ENCODE measurements at places on chromosomes 13 and 19. TPM values are rescaled to one million over a fixed set of nuclear protein-coding genes. Genes with fewer than 3 reads are reported as not detected.

The C19orf25 gene
- 38.5 TPM for total RNA-seq

GRCh38 chr13:97627566-97627965 is 193.6 kb downstream of the RAP2A start:
- H3K36me3 ChIP-seq = no peaks in the 10 kb centered on the region
- H3K27ac ChIP-seq = no peak overlapping the region
- peaks cover 2% of the 10 kb centered on the region for H3K27me3 ChIP-seq
- DNase-seq = no peak

The IL11 gene
- 0.48 TPM for total RNA-seq

DNA sequence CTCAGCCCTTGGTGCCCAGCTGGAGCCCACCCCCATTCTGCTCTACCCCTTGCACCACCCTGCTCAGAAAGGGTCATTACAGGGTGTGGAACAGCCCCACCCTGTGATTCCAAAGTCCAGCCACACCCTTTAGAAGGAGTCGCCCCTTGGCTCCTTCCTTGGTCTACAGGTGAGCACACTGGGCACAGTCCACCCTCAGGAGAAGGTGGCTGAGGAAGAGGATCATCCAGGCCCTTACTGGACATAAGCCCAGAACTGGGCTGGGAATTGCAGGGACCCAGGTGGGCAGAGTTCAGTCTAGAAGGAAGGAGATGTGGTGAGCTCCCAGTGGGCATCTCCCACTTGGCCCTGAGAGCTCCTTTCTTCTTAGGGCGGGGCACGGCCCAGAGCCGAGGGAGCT is 8.6 kb downstream of the SLC46A3 start:
- peaks cover 22% of the 10 kb centered on the region for H3K36me3 ChIP-seq
- H3K27me3 ChIP-seq = no peaks in the 10 kb centered on the region
- peaks cover 13% of the 10 kb centered on the region for H3K4me1 ChIP-seq
- no peak overlapping the region for H3K4me3 ChIP-seq
- H3K27ac ChIP-seq = no peak overlapping the region

DNA sequence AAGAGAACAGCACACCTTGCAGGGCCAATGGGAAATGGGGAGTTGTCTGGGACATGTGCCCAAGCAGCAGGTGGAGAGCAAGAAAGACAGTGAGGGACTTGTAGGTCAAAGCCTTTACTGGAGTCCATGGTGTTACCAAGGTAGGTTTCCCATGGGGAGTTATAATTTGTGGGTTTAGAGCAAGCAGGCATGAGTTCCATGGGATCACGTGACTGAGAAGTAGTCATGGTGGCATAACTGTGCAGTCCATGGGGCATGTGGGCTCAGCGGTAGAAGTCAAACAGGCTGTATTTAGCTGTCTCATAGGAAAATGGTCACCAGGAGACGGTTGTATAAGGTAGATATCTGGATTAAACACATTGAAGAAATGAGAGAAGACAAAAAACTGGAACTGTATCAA is 715.1 kb downstream of the SLITRK1 start:
- DNase-seq = no peak
- H3K4me3 ChIP-seq = no peak overlapping the region
- H3K27ac ChIP-seq = no peak overlapping the region
- no peaks in the 10 kb centered on the region for H3K4me1 ChIP-seq
- H3K36me3 ChIP-seq = no peaks in the 10 kb centered on the region

DNA sequence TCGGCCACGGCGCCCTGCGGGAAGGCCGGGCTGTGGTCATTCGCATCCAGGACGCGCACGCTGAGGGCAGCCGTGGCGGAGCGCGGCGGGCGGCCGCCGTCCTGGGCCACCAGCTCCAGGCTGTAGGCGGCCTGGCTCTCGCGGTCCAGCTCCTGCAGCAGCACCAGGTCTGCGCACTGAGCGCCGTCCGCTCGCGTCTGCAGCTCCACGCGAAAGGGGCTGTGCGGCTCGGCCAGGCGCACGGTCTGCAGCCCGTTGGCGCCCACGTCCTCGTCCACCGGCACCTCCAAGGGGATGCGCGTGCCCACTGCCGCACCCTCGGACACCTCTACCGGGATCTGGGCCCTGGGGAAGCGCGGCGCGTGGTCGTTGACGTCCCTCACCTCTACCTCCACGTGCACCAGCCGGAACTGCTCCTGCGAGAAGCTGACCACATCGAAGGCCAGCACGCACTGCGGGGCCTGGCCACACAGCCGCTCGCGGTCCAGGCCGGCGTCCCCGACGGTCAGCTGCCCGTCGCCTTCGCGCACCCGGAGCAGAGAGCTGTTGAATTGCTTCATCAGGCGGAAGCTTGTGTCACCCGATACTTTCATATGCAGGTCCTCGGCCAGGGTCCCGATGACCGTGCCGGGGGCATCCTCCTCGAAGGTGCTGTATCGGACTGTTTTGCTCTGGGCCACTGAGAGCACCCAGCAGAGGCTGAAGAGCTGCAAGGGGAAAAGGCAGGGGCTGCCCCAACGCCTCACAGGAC is 583 bp downstream of the PCDH8 start:
- DNase-seq = no peak
- peaks cover 12% of the 10 kb centered on the region for H3K36me3 ChIP-seq
- H3K4me3 ChIP-seq = no peak overlapping the region
- H3K27me3 ChIP-seq = peaks cover 69% of the 10 kb centered on the region
- H3K4me1 ChIP-seq = peaks cover 23% of the 10 kb centered on the region

DNA sequence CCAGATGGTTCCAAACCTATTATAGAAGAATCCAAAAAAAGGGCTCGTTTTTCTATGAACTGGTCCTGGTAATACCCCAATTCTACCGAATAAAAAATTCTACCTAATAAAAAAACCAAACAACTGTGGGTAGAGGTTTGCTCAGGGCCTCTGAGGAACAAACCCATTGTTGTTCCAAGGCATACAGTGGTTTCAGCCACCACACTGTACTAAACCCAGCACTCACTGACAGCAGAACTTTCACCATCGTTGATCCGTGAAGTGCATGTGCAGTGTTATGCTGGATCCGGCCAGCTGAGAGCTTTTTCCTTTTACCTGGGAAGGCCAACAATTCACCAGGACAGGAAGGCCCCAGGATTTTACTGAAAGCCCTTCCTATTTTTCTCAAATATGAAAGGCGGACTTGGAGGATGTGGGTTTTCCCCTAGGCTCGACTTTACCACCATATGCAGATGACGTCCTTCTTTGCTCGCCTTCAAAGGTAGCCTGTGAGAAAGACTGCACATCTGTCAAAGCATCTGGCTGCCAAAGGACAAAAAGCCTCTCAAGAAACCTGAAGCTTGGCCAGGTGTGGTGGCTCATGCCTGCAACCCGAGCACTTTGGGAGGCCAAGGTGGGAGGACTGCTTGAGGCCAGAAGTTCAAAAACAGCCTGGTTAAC is 7.2 kb upstream of the PABPC3 start:
- no peaks in the 10 kb centered on the region for H3K36me3 ChIP-seq
- H3K27me3 ChIP-seq = peaks cover 35% of the 10 kb centered on the region
- DNase-seq = no peak

DNA sequence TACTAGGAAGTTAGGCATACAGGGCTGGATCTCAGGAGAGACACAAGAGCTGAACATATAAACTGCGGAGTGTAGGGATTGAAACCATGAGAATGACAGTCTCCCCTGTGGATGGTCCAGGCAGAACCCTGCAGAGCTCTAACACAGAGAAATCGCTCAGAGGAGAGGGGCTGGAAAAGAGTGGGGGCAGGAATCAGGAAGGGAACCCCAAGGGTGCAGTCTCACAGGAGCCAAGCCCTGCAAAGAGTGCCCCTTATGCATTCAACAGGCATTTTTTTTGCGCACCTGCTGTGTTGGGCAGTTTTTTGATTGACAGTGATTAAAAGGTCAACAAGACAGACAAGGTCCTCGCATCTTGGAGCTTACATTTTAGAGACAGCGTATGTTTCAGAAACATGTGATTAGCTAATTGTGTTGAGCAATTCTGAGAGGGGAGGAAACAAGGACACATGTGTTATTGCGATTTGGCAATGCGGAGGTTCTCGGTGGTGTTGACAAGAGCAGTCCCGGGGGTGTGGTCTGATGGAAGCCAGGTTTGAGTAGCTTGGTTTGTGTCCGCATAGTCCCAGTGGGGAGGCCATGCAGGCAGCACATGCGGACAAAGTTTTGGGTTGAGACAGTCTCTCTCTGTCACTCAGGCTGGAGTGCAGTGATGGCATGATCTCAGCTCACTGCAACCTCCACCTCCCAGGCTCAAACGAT is 182.6 kb upstream of the IRS2 start:
- H3K36me3 ChIP-seq = no peaks in the 10 kb centered on the region
- no peaks in the 10 kb centered on the region for H3K4me1 ChIP-seq
- DNase-seq = no peak
- H3K4me3 ChIP-seq = no peak overlapping the region
- H3K27ac ChIP-seq = no peak overlapping the region
- H3K27me3 ChIP-seq = peaks cover 5% of the 10 kb centered on the region

GRCh38 chr13:19993024-19993423 is 34.5 kb downstream of the ZMYM2 start:
- peaks cover 13% of the 10 kb centered on the region for H3K4me1 ChIP-seq
- no peak for DNase-seq
- H3K4me3 ChIP-seq = no peak overlapping the region
- H3K27ac ChIP-seq = no peak overlapping the region

The NKPD1 gene
- total RNA-seq = 0.15 TPM

DNA sequence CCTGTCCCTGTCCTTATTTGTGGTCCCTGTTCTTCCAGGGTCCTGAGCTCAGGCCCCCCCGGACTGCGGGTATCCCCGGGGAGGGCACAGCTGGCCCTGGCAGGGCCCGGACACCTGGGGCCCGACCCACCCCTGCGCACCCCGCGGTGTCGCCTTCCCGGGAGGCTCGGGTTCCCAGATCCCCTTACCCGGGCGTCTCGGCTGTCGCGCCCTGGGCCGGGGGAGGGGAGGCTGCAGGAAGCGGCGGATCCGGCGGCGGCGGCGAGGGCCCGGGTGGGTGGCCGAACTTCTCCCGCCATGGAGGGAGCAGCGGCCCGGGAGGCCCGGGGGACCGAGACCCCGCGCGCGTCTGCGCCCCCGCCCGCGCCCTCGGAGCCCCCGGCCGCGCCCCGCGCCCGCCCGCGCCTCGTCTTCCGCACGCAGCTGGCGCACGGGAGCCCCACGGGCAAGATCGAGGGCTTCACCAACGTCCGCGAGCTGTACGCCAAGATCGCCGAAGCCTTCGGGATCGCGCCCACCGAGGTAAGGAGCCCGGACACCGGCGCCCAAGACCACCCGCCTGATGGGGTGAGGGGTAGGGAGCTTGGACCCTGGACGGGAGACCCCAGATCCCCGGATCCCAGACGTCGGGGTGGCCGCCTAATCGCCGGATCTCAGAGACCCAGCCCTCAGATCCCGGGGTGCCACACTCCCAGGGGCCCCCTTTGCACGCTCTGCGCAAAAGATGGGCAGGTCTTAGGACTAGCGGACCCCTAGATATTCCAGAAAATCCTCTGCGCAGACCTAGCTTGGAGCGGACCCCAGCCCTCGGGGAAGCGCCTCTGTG is at the start of gene GIPC3:
Gene GIPC3 (plus strand): TSS at position 178 of the 826 bp plus-strand sequence. CDS start 120 bp downstream, at position 298.
- H3K4me3 ChIP-seq = no peak within 1 kb of the TSS
- DNase-seq = no peak
- H3K4me1 ChIP-seq = no peaks in the 10 kb centered on the region
- H3K36me3 ChIP-seq = no peaks in the 10 kb centered on the region
- H3K27ac ChIP-seq = no peak within 1 kb of the TSS

GRCh38 chr13:43107780-43108179 is 84.4 kb downstream of the DNAJC15 start:
- H3K4me3 ChIP-seq = no peak overlapping the region
- H3K27me3 ChIP-seq = no peaks in the 10 kb centered on the region
- DNase-seq = no peak
- H3K27ac ChIP-seq = no peak overlapping the region

DNA sequence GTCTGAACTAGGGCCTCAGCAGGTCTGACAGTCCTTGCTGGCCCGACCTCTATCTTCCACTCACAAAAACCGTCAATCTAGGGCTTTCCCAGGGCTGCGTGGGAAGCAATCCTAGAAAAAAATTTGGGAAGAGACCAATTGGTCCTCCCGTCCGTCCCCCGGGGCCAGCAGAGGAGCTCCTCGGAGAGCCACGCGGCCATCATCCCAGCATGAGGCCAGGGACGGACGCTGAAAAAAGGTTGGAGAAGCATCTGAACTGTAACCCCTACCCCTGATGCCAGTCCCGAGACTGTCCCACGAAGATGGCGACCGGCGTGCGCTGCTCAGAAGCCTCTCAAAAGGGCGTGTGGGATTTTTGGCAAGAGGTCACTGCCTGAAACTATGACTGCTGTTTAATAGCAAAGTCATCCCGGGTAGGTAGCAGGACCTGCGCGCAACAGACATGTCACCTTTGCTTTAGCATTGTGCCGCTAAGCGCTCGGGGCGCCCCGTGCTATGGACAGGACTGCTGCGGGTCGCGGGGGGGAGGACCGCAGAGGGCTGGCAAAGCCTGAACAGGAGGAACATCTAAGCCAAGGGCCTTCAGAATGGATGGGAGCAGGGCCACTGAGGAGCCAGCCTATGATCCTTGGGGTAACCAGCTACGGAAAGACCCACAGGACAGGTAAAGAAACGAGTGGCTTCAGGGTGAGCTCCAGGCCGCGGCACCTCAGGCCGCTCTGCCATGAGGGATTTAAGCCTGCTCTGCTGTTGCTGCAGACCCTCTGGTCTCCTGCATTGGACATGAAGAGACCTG is 10.6 kb downstream of the AKAP8 start:
- H3K27ac ChIP-seq = no peak overlapping the region
- DNase-seq = no peak
- H3K27me3 ChIP-seq = no peaks in the 10 kb centered on the region
- H3K36me3 ChIP-seq = peaks cover 59% of the 10 kb centered on the region
- no peaks in the 10 kb centered on the region for H3K4me1 ChIP-seq

The CEACAM8 gene
- total RNA-seq = not detected

DNA sequence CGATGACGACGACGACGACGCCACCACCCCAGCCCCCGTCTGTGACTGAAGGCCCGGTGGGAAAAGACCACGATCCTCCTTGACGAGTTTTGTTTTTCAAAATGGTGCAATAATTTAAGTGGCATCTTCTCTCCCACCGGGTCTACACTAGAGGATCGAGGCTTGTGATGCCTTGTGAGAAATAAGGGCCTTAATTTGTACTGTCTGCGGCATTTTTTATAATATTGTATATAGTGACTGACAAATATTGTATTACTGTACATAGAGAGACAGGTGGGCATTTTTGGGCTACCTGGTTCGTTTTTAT is 2.5 kb downstream of the KLF2 start:
- H3K27ac ChIP-seq = peak overlapping the region; percentile 97
- peaks cover 21% of the 10 kb centered on the region for H3K27me3 ChIP-seq
- no peak for DNase-seq

DNA sequence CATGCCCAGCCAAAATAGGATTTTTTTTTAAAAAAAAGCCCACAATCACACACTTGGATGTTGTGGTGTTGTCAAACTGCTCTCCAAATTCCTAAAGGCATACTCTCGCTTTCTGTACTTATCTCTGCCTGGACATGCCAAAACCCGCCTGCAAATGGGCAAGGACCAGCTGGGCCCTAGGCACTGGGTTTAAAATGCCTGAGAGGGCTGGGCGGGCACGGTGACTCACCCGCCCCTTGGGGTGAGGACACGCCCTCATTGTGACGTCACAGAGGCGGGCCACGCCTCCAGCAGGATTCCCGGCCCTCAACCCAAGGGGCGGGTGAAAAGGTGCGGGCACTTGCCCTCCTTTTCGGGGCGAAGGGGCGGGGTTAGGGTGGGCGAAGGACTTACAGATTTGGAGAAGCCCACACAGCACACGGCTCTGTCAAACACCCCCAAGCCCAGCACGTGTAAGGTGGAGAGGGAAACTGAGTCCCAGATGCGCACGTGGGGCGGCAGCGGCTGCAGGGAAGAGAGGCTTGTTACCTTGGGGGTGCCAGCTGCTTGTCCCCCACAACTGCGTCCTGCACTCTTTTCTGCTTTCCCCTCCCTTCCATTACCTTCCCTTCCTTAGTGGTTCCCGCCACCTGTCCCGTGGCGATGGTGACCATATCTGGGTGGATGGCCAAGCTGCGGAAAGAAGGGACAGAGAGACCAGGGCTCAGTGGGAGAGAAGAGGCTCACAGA is 6.6 kb downstream of the EML2 start:
- peaks cover 29% of the 10 kb centered on the region for H3K36me3 ChIP-seq
- H3K4me1 ChIP-seq = peaks cover 25% of the 10 kb centered on the region
- H3K27me3 ChIP-seq = no peaks in the 10 kb centered on the region
